Upper lobe of left lung (tissue), 6 donors: ENCODE measurements at places on chromosomes 1 and 21. TPM values are rescaled to one million over a fixed set of nuclear protein-coding genes. Genes with fewer than 3 reads are reported as not detected.

DNA sequence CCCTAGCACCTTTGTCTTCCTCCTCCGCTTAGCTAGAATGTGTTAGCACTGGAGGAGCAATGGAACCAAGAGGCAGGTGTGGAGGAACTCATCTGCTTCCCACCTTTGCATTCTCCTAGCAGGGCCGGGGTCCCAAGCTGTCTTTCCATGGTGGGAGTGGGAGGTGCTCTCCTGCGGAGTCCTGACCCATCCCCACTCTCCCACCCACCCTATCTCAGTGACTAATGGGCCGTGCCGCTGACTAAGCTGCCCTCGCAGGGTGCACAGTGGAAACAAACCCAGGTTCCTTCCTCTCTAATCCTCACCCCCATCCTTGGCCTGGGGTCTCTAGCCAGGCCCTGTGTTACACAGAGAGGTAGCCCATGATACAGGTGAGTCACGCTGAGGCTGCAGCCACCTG, 177.5 kb downstream of the HIVEP3 start:
- peak; percentile 40 for DNase-seq
- H3K36me3 ChIP-seq = no peaks in the 10 kb centered on the region
- no peak overlapping the region for H3K4me3 ChIP-seq

GRCh38 chr21:37531431-37531932, 164.9 kb downstream of the DYRK1A start:
- no peaks in the 10 kb centered on the region for H3K36me3 ChIP-seq
- H3K4me1 ChIP-seq = peaks cover 9% of the 10 kb centered on the region
- H3K27me3 ChIP-seq = no peaks in the 10 kb centered on the region
- H3K27ac ChIP-seq = no peak overlapping the region
- DNase-seq = peak; percentile 62

OR10Z1 gene
- not detected for total RNA-seq

NPHS2 gene
- not detected for total RNA-seq

DNA sequence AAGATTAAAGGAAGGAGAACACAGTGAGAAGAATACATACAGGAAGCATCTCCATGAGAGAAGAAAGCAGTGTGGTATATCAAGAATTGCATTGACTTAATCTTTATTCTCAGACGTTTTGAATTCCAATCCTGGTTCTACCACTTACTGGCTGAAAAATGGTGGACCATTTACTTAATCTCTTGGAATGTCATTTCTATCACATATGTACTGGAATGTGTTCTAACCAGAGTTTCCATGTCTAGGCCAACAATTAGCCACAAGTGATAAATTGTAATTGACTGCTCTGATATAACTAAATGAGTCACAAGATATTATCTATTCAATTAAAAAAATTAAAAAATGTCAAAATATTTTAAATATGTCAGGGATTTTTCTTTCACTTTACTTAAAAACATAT, 626.1 kb downstream of the PTPRC start:
- H3K4me3 ChIP-seq = no peak overlapping the region
- no peak for DNase-seq
- H3K4me1 ChIP-seq = no peaks in the 10 kb centered on the region
- H3K27ac ChIP-seq = no peak overlapping the region
- no peaks in the 10 kb centered on the region for H3K36me3 ChIP-seq

GRCh38 chr1:79791488-79792218, 785.1 kb upstream of the ADGRL4 start:
- H3K4me1 ChIP-seq = no peaks in the 10 kb centered on the region
- no peak overlapping the region for H3K4me3 ChIP-seq
- H3K27ac ChIP-seq = no peak overlapping the region
- no peaks in the 10 kb centered on the region for H3K27me3 ChIP-seq
- DNase-seq = no peak
- H3K36me3 ChIP-seq = no peaks in the 10 kb centered on the region

- H3K27me3 ChIP-seq = no peaks in the 10 kb centered on the region
- no peak overlapping the region for H3K4me3 ChIP-seq
- H3K4me1 ChIP-seq = peaks cover 5% of the 10 kb centered on the region
- no peaks in the 10 kb centered on the region for H3K36me3 ChIP-seq
- DNase-seq = no peak
Measured at GRCh38 chr1:16189003-16189402, 23.4 kb downstream of the ARHGEF19 start.

MRPL20 gene
- total RNA-seq = 90.7 TPM

DNA sequence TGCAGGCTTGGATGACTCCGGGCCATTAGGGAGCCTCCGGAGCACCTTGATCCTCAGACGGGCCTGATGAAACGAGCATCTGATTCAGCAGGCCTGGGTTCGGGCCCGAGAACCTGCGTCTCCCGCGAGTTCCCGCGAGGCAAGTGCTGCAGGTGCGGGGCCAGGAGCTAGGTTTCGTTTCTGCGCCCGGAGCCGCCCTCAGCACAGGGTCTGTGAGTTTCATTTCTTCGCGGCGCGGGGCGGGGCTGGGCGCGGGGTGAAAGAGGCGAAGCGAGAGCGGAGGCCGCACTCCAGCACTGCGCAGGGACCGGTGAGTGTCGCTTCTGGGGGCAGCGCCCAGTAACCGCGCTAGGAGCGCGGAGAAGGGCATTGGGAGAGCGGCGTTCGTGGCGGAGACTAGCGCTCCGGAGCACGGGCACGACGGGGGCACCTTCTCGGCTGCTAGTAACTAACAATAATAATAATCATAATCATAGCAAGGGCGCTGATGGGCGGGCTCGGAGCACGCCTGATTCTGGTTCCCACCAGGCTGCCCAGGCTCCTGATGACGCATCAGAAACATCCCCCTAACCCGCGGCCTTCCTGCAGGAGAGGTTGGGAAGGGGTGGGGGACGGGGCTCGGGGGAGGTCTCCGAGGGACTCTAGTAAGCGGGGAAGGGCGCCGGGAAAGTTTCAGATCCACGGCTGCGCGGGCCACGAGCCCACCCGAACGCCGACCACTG, at the start of gene MX1:
MX1 (plus strand) TSS at position 286 of the 722 bp plus-strand sequence. CDS start 5,832 bp downstream, outside the sequence.
- no peaks in the 10 kb centered on the region for H3K36me3 ChIP-seq
- peak; percentile 85 for DNase-seq
- no peaks in the 10 kb centered on the region for H3K27me3 ChIP-seq
- H3K4me1 ChIP-seq = peaks cover 40% of the 10 kb centered on the region
- peak within 1 kb of the TSS; percentile 78 for H3K4me3 ChIP-seq

GRCh38 chr1:12386130-12386529, 156.3 kb downstream of the VPS13D start:
- no peak overlapping the region for H3K4me3 ChIP-seq

- H3K27ac ChIP-seq = peak overlapping the region; percentile 59
- peaks cover 44% of the 10 kb centered on the region for H3K4me1 ChIP-seq
- no peaks in the 10 kb centered on the region for H3K27me3 ChIP-seq
Measured at GRCh38 chr1:207959910-207960309, 49.0 kb upstream of the CD34 start.

BCAS2 gene
- total RNA-seq = 11.5 TPM

PRAMEF6 gene
- not detected for total RNA-seq
